ENCODE measurements at places on chromosomes 7 and 10.

DNA sequence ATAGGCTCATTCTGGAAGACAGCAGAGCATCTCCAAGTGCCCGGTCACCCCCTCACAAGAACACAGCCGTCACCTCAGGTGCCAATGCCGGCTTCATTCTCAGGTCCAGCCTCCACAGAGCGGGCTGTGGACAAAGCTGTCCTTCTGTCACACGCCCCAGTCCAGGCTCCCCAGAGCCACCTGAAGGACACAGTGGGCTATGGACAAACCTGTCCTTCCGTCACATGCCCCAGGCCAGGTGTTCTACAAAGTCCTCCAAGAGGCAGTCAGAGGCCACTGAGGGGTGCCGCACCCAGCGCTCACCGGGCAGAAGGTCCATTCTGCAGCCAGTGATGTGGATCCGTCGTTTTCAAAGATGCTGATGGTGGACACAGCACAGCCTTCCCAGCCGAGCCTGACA, 173.2 kb upstream of the PPP2R2D start:
- DNase-seq, result no peak

DNA sequence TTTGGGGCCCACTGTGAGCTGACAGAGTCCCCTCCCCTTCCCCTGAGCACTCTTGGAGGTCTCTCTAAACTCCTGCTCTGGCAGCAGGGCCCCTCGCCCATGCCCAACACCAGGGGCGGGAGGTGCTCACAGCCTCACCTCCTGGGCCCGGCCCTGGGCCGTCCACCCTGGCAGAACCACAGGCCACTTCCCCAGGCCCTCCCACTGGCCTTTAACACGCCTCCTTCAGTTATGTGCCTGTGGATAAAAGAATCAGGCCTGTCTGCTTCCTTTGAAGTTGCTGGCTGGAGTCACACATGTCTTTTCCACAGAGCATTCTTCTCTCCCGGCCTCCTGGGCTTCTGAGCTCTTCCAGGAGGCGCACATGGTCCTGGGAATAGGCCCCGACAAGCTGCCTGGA, 10.2 kb downstream of the MYL10 start:
- DNase-seq, result no peak

GRCh38 chr10:110220398-110220797, 13.0 kb downstream of the MXI1 start:
- no peak for DNase-seq

- DNase-seq, result peak; percentile 55
Observed at GRCh38 chr7:1939434-1940401, 269.6 kb downstream of the ELFN1 start.

DNA sequence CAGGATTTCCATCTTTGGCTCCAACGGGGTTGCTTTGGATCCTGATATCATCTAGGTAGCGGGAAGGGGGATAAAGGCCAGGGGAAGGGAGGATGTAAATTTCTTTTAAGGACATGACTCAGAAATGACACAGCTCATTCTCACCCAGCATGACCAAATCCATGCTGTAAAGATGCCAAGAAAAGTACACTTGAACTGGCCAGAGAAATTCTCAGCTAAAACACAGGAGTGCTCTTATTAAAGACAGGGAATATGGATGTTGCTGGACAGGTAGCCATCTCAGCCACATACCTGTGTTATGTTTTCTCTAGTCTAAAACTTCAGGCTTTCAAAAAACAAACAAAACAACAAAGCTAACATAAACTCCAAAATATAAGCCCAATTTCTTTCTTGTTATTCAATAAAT, 68.3 kb downstream of the NAMPT start:
- no peak for DNase-seq

GRCh38 chr10:44908066-44908749, 2.9 kb upstream of the TMEM72 start:
- DNase-seq, result no peak

- no peak for DNase-seq
Observed at GRCh38 chr7:149300620-149301285, 38.8 kb downstream of the ZNF783 start.

- no peak for DNase-seq
Observed at GRCh38 chr10:23413629-23414089, 25.2 kb upstream of the OTUD1 start.

DNA sequence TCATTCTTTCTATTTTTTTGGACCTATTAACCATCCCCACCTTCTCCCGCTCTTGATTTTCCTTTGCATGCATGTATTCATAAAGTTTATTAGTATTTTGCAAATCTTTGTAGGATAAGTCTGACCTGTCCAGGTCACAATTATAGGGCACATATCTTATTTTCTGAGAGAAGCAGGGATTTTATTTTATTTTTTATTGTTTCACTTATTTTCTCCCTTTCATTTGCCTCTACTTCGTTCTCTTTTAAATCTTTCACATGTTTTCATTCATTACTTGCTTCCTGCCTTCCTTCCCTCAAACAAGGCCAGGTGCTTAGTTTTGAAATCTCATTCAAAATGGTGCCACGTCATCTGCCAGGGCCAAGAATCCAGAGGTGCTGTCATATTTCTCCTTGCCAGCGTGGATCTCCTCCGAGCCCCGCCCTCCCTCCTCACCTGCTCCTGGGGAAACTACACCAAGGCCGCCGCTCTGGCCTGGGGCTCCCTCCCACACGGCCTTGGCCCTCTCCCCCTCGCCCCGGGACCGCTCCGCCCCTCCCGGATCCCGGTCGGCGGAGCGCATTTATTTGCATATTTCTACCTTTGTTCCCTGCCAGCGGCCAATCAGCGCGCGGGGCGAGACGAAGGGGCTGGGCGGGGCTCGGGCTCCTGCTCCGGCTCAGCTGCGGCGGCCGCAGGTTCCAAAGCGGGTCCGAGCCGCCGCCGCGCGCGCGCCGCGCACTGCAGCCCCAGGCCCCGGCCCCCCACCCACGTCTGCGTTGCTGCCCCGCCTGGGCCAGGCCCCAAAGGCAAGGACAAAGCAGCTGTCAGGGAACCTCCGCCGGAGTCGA, at the start of gene TSPAN13:
TSS of gene TSPAN13 (plus strand) at position 654 of the 830 bp plus-strand sequence. CDS start 213 bp downstream, outside the sequence.
- peak; percentile 35 for DNase-seq

GRCh38 chr7:101699881-101700823, 71.1 kb upstream of the MYL10 start:
- no peak for DNase-seq

DNA sequence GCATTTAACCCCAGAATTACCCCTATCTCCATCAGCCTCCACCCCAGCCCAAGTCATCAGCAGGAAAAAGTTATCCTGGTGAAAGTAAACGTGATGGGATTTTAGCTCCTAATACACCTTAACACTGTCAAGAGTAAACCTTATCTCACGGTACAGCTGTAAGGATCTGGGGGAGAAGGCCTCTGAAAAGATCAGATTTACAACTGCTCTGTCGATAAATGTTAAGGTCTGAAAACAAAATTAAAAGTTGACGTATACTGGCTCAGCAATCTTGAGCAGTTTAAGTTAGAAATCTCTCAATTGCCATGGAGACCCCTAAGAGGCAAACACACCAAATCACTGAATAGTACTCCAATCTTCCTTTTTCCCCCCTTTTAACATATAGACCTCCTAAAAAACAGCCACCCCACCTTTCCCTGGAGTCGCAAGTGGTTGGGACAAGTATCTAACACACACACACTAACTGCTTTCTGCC, 6.1 kb downstream of the SKAP2 start:
- DNase-seq, result no peak

DNA sequence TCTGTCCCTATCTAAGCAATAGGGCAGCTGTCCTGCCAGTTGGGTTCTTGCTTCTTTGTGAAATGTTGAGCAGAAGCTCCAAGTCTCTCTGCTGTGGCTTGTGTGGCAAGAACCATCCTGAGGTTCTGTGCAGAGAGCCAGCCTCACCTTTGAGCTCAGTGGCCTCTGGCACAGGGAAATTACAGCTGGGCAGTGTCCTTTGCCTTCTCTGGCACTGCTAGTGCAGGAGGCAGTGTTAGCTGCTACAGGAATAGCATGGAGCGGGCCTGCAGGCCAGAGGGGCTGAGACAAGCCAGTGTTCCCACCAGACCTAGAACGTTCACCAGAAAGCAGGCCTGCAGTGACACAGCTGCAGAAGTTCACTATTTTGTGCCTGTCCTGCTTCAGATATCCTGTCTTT, 1.8 kb downstream of the PRXL2A start:
- DNase-seq, result no peak
